ENCODE measurements at places on chromosomes 7 and 10.

- DNase-seq, result no peak
Measured at GRCh38 chr7:37385787-37386186, 62.9 kb downstream of the ELMO1 start.

- DNase-seq, result no peak
Measured at GRCh38 chr10:62108759-62109586, 159.7 kb downstream of the RTKN2 start.

GRCh38 chr7:41492603-41493002, 210.3 kb downstream of the INHBA start:
- DNase-seq, result no peak

GRCh38 chr10:99461230-99461629, 30.8 kb upstream of the GOT1 start:
- DNase-seq, result peak; percentile 7

GRCh38 chr7:18515067-18515466, 19.5 kb downstream of the HDAC9 start:
- DNase-seq, result no peak

DNA sequence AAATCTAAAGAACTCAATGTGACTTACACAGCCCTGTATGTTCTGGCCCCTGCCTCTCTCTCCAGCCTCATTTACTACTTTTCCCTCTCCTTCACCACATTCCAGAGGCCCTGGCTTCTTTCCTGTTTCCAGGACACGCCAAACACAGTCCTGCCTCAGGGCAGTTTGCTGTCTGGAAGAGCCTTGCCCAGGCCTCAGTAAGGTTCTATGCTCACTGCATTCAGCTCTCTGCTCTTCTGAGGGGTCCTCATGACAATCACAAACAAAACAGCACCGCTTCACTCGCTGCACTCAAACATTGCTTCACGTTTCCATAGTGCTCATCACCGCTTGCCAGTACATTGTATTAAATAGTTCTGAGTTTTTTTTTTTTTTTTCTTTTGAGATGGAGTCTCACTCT, 35.1 kb upstream of the GARS1 start:
- peak; percentile 8 for DNase-seq

DNA sequence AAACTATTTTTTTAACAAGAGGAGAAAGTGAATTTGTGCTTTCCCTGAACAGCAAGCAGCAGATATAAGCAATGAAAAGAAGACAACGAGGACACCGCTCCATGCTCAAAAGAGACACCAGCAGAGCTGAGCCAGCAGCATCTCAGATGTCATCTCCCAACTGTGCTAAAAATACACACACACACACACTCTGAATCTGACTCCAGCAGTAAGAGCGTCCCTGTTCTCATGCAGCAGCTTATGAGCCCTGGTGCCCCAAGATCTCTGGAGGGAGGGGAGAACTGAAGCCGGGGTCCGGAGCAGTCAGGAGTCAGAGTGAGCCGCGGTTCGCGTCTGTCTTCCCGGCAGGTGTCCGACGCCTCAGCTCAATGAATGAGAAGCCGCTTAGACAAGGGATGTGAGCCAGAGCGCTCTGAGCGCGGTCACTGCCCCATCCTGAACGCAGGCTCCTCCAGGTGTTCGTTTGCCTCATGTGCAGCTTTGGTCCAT, 49.2 kb downstream of the SVIL start:
- DNase-seq, result peak; percentile 45

DNA sequence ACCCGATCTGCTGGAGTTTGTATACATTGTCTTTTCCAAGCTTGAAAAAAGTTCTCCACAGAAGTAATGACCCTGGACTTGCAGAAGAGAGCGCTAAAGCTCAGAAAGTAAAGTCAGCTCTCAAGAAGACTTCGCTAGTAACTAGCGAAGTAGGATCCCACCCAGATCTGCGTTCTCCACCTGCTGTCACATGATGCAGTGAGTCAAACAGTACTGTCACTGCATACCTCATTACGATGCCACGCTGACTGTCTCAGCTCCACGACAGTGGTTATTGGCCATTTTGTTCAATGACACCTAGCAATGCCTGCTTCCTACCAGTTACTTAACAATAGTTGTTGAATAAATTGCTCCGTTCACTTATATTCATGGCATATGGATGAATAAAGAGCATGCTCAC, 29.7 kb upstream of the SEC61G start:
- peak; percentile 90 for DNase-seq

DNA sequence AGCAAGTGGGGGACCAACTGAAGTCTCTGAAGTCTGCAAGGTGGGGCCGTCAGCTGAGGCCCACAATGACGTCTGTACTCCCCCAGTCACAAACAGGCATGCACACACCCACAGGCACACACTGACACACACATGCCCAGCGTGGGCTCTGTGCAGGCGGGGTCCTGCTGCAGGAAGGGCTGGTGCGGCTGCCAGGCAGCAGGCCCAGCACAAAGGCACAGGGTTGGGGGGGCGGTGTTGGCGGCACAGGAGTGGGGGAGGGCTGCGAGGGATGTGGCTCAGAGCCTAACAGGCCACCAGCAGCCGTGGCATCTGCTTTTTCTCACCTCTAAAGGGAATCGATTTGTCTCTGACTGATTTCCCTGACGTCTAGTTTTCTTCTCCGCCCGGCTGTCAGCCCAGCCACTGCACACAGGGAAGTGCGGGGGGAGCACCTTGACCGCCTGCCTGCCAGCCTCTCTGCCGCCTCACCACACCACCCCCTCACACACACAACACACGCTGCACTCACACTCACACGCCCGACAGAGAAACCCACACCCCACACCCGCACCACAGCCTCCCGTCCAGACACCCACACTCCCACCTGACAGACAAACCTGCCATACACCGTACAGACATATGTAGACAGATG, 43.5 kb upstream of the ZMIZ1 start:
- no peak for DNase-seq

GRCh38 chr10:131695496-131696165, 205.2 kb upstream of the PPP2R2D start:
- DNase-seq, result no peak

GRCh38 chr7:45363669-45364068, 206.1 kb downstream of the RAMP3 start:
- DNase-seq, result no peak

DNA sequence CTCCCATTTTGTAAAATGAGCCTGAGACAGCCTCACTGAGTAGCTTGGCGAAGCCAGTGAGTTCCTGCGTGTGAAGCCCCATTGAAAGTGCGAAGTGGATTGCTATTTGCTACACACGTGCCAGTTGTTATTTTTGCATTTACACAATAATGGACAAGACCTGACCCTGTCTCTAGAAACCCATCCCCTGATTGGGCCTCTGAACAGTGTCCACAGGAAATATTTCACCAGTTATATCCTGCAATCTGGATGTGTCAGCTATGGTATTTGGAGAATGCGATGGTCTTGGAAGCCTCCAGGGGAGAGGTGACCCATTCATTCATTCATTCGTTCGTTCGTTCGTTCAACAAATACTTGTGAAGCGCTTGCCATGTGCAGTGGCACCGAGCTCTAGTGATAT, 37.1 kb downstream of the COL13A1 start:
- DNase-seq, result peak; percentile 52

DNA sequence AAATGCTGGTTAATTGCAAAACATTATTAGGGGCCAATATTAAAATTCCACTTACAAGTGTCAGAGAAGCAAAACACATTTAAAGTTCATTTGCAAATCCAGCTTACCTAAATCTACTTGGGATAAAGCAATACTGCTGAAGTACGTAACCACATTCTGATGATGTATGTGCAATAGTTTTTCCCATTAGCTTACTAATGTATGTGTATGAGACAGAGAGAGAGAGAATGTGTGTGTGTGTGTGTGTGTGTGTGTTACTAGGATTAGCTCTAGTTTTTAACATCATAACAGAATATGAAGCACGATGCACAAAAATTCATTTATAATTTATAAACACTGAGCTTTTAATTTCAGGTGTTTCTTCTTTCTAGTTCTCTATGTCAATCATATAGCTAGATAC, 1074.2 kb upstream of the C7orf33 start:
- DNase-seq, result no peak

Data from astrocyte of the spinal cord (primary cell).